ENCODE measurements at places on chromosomes 16 and 17.

DNA sequence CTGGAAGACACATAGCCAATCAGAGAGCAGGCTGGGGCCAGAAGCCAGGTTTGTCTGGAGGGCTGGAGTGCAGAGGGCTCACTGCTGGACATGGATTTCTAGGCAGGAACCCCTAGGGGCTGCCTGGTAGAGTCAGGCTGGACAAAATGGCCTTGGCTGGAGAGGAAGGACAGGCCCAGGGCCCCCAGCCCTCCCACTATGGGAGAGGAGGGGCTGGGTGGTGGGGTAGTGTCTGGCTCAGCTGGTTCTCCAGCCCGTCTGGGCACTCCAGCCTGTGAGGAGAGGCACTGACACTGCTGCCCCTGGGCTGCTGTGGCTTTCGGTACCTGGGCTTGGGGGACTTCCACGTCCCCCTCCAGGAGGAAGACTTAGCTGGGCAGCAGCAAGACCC is 21.7 kb upstream of the DOK4 start:
- DNase-seq = no peak

DNA sequence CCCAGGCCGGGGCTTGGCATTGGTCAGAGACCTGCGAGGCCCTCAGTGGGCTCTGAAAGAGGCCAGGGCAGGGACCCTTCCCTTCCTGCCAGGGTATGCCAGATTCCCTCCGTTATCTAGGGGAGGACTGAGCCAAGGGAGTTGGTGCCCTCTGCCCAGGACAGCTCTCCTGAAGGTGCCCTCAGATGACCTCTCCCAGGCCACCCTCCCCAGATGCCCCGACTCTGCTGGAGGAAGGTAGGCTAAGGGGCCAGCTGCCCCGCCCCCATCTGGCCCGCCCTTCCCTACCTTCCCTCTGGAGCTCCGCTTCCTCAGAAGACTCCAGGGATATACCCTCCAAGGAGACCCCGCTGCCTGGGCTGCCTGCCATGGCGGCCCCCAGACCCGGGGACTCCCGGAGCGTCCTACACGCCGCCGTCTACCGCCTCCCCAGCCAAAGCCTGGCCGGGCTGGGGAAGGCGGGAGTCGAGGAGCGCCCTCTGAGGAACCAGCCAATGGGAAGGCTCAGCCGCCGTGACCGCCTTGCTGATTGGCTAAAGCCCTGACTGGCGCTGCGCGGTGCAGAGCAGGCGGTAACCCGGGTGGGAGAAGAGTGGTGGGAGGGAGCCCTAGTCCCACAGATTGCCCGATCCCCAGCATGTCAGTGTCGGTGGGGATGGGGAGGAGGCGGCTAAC is 7.0 kb downstream of the MPP2 start:
- peak; percentile 78 for DNase-seq

DNA sequence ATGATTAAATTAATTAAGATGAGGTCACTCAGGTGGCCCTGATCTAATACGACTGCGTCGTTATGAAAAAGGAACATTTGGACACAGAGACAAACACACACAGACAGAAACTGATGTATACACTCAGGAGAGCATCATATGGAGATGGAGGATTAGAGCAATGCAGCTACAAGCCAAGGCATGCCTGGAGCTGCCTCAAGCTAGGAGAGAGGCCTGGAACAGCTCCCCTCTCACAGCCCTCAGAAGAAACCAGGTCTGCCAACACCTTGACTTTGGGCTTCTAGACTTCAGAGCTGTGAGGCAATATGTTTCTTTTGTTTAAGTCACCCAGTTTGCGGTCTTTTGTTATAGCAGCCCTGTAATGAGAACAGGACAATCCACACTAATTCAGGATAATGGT is 318.9 kb downstream of the HS3ST3B1 start:
- DNase-seq = no peak

- DNase-seq = no peak
These were observed 7.4 kb downstream of the FTO start for GRCh38 chr16:53711390-53711789.

GRCh38 chr16:29992344-29992967 is 3.0 kb downstream of the HIRIP3 start:
- DNase-seq = no peak

- DNase-seq = no peak
These were observed 6.4 kb downstream of the CIAO3 start for GRCh38 chr16:734208-734980.

DNA sequence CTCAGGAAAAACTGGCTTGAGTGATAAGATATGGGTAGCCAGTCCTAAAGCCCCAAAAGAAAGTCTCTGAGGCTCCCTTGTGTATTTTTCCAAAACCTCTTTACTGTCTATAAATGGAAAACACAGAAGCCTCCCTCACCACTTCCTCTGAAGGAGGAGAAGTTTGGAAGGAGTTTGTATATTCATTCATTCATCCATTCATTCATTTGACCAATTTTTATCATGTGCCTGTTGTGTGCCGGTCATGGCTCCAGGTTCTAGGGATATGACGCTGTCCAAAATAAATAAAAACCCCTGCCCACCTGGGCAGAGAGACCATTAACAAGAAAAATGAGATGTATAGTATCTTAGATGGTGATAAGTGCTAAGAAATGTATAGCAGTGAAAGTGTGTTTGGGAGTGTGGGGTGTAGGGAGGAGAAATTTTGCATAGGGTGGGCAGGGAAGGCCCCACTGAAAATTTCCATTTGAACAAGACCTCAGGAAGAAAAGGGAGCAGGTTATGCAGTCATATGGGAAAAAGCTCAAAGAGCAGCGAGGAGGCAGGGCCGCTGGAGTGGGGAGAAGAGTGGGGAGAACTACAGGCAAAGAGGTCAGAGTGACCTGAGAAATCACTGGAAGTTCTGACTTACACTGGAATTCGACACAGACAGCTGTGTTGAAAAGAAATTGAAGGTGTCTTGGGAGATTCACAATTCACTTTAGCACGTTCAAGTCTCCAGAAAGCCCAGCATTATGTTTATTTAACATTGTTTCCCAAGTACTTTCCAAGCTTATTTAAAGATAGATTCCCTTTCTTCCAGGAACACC is 6.1 kb upstream of the WIPI1 start:
- DNase-seq = no peak

GRCh38 chr17:37682007-37682406 is 38.8 kb upstream of the DDX52 start:
- no peak for DNase-seq

DNA sequence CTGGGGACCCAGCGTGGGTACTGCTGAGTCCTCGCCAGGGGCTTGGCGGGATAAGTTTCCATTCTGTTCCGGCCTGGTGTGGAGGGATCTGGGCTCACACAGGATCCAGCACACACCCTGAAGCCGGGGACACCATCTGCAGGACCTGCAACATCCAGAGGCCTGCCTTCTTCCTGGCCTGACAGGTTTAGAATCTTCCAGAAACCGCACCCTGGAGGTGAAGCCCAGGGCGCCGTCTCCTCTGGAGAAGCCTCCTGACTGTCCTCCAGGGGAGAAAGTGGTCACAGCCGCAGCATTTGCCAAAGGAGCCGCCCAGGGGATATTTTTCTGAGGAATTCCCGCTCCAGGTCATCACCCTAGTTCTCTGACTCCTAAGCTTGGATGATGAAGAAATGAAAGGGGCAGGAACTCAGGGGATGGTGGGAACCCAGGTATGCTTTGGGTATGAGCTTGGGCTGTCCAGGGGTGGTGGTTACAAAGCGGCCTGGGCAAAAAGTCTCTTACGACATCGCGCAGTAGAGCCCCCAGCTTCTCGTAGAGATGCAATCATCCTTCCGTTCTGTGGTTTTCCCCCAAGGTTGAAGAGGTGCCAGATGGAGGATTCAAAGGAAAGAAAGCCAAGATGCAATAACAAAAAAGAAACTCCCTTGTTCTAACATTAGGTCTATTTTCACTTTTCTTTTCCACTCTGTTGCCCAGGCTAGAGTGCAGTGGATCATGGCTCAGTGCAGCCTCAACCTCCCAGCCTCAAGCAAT is 9.1 kb upstream of the CRISPLD2 start:
- DNase-seq = no peak

DNA sequence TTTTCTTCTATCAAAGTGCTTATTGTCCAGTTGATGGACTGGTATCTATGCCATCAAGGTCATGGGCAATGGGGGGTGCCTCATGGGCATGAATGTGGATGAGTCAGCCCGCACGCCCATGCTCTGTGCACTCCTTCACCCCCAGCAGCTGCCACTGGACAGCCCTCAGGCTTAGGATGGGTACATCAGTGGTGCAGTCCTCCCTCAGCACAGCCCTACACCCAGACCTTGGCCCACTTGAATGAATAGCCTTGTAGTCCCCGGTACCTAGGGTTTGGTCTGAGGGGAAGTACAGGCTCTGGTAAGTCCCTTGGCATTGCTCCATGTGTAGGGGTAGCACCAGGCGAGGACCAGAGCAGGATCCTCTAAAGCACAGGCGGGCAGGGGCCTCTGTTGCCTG is 10.4 kb upstream of the GNA13 start:
- no peak for DNase-seq

DNA sequence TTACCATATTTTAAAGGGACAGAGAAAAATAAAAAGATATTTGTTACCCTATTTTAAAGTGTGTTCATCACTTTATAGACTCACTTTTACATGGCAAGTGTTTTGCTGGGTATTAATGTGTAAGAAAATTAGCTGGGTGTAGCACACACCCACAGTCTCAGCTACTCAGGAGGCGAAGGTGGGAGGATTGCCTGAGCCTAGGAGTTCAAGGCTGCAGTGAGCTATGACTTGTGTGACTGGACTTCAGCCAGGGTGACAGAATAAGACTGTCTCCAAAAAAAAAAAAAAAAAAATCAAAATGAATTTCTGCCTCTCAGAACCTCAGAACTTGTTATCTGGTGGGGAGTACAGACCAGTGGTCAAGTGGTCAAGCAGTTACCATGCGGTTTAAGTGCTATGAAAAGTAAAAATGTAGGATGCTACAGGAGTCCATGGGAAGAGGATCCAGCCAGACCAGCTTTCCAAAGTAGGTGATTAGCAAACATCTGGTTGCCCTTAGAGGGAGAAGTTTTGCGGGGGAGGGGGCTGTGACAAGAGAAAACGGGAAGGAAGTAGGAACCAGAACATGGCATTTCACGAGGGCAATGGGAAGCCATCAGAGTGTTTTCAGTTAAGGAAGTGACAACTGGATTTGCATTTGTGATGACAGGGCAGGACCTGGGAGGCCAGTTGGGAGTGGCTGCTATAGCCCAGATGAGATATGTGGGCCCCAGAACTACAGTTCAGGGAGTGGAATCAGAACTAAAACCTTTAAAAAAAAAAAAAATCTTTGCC is 13.9 kb downstream of the CNEP1R1 start:
- DNase-seq = no peak

DNA sequence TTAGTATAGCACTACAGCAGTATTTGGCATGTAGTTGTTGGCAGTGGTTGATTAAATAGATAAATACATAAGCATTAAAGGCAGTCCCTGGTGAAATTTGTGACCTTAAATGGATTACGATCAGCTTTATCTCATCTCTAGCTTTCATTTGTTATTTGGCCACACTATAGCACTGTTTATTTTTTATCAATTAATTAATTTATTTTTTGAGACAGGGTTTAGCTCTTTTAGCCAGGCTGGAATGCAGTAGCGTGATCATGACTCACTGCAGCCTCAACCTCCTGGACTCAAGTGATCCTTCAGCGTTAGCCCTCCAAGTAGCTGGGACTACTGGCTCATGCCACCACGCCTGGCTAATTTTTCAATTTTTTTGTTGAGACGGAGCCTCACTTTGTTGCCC is 18.7 kb upstream of the ARHGAP17 start:
- no peak for DNase-seq

- no peak for DNase-seq
These were observed 59.7 kb downstream of the IL21R start for GRCh38 chr16:27461483-27462171.

DNA sequence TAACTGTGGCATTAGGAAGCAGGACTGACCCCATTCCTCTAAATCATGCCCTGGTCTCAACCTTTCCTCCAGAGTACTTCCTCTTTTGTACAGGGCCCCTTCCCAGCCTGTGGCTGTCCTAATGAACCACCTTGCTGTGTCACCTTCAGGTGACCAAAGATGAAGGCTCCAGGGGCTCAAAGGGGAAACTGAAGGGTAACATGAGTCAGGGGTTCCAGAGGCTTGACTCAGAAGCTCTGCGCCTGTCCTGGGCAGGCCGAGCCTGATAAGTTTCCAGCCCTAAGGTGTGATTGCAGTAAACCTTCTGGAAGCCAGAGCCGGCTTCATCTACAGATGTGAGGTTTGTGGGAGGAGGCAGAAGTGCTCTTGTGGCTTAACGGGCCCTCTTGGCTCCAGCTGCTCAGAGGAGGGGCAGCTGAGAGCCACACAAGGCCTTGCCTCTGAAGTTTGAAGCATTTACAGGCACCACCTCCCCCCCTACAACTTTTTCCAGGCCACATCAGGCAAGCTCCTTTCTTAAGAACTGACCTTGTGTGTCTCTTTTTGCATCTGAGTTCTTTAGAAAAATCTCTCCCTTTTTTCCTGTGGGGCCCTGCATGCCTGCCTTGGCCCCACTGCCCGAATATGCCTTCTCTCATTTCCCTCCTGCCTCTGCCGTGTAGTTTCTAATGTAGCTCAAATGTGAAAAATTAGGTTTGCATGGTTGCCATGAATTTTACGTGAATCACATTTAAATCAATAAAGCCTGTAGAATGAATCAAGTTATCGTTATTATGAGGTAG is 149.9 kb downstream of the CLEC16A start:
- DNase-seq = peak; percentile 79

DNA sequence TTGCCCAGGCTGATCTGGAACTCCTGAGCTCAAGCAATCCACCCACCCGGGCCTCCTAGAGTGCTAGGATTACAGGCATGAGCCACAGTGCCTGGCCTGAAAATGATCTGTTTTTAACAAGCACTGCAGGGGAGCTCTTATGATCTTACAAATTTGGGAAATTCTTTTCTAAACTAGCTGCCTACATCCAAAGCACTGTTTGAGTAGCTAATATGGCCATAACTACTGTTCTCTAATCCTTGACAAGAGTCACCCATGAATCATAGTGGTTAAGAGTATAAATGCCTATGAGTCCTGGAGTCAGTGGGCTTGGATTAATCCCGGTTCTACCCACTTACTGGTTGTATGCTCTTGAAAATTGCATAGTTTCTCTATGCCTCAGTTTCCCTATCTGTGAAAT is 1.4 kb upstream of the CPPED1 start:
- no peak for DNase-seq

DNA sequence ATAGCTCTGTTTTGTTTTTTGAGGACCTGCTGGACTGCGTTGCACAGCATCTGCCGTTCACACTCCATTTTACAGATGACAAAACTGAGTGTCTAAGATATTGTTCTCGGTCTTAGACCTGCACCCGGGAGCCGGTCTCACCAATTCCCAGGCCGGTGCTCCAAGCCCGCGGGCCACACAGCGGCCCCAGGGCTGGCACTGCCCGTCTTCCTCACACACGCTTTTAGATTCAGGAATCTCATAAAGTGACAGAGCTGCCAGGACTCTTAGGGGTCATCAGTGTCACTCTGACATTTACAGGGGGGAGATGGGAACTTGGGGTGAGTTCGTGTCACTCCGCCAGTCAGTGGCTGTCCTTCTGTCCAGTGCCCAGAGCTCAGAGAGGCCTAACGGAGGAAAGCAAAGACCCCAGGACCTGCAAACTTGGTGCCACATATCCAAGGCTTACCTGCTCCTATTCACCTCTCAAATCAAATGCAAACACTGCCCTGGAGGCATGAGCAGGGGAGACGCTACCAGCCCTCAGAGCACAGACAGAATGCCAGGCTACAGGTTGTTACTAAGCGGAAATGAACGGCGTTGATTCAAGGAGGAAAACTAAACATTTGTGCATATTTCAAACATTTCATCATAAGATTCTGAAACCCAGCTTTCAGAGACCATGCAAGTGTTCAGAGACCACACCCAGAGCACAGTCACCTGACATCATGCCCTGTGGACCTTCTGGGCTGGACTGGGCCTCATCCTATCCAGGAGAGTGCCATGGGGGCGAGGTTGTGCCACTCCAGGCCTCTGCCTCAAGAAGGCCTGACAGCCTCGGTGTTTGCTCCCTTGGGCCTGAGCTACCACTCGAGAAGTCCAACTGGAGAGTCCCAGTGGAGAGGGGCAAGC is 29.5 kb downstream of the TNFRSF13B start:
- no peak for DNase-seq
